ENCODE measurements at places on chromosomes 13 and 19.
A peak's percentile ranks its signal among the peaks of the same experiment; 100 is the strongest.

GRCh38 chr13:88623150-88623549 lies 952.0 kb downstream of the SLITRK5 start:
- DNase-seq, result peak; percentile 0

GRCh38 chr13:51731759-51732158 lies 72.2 kb downstream of the DHRS12 start:
- DNase-seq, result no peak

- no peak for DNase-seq
Observed at GRCh38 chr13:25687471-25688225, 315.9 kb downstream of the ATP8A2 start.

GRCh38 chr19:48926909-48927308 lies 6.6 kb upstream of the DHDH start:
- DNase-seq, result peak; percentile 96

- no peak for DNase-seq
Observed at GRCh38 chr13:27600711-27601110, 19.6 kb downstream of the LNX2 start.

DNA sequence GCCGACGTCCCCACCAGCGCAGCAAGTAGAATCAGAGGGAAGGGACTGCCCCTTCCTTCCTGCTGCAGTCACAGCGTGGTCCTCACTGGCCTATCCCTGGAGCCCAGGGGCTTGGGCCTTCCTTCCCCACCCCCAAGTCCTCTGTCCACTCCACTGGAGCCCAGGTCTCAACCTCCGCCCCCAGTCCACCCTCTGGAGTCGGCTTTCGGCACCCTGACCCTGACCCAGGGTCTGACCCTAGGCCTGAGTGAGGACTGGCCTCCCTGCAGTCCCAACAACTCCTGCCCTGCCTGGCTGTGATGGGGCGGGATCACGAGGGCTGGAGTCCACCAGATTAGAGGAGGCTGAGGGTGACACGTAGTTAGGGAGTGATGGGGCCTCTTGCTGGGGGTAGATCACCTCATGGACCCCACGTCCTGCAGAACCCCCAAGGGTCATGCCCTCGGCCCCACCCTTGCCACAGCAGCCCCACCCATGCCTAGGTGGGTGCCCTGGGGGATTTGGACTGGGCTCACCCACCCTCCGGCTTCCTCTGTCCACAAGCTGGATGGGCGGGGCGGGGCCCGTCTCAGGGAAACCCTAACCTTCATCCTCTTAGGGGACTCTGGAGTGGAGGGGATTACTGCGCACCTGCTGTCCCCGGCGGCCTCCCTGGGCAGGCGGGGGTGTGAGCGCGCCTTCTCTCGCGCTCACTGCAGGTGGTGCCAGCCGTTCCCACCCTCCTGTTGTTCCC lies 3.8 kb downstream of the RAX2 start:
- DNase-seq, result no peak

- no peak for DNase-seq
Observed at GRCh38 chr19:800360-801029, 3.2 kb downstream of the PTBP1 start.

GRCh38 chr13:100796463-100796862 lies 121.9 kb upstream of the TMTC4 start:
- no peak for DNase-seq

- DNase-seq, result no peak
Observed at GRCh38 chr13:113420833-113421600, 32.3 kb downstream of the ADPRHL1 start.

DNA sequence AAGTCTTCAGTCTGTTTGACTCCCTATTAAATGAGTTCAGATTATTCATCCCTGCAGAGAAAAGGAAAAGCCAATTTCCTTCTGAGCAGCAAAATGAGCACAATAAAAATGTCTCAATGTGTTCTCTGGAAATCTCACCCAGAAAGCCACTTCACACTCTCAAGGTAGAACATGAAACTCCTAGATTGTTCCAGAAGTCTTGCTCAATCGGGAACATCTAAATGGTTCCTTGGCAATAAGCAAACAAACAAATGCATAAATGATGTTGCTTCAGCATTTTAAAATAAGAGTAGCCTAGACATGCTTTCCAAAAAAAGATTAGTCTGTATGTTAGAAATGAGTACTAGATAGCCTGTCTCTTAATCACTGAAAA lies 59.7 kb upstream of the TNFRSF19 start:
- no peak for DNase-seq

GRCh38 chr19:38268539-38268938 lies 4.2 kb downstream of the SPINT2 start:
- no peak for DNase-seq

GRCh38 chr19:52226652-52227051 lies 36.8 kb downstream of the PPP2R1A start:
- DNase-seq, result no peak
